Occipital lobe (tissue), 3 donors: ENCODE measurements at places on chromosomes 13 and 19.
A peak's percentile ranks its signal among the peaks of the same experiment; 100 is the strongest.

DNA sequence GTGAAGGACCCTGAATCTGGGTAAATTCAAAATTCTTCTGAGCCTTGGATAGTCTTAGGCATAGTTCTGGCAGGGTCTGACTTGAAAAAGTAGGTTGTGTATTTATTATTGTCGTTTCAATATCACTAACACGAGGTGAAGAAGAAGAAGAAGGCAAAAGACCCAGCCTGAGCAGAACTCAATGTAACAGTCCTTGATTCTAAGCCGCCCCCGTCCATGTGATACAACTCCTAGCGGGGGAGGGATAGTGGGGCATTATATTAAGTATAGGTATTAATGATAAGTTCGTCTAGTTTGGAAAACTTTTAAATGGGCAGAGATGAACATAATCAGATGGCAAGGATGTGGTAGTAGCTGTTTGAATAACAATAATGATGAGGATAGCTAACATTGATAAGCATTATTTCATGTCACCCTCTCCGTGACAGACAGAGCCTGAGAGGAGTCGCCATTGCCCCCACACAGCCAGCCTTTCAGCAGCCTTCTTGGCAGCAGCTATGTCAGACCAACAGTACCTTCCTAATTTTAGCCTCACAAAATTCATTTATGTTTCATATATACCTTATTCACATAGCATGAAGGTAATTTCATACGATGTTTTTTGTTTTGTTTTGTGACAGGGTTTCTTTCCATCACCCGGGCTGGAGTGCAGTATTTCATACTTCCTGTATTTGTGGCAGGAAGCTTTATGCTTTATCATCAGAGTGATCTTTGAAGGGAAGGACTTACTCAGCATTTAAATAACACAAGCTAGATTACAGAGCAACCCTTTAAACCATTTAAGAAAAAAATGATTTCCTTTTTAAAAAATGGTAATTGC, 64.4 kb upstream of the NPAS1 start:
- DNase-seq: no peak

DNA sequence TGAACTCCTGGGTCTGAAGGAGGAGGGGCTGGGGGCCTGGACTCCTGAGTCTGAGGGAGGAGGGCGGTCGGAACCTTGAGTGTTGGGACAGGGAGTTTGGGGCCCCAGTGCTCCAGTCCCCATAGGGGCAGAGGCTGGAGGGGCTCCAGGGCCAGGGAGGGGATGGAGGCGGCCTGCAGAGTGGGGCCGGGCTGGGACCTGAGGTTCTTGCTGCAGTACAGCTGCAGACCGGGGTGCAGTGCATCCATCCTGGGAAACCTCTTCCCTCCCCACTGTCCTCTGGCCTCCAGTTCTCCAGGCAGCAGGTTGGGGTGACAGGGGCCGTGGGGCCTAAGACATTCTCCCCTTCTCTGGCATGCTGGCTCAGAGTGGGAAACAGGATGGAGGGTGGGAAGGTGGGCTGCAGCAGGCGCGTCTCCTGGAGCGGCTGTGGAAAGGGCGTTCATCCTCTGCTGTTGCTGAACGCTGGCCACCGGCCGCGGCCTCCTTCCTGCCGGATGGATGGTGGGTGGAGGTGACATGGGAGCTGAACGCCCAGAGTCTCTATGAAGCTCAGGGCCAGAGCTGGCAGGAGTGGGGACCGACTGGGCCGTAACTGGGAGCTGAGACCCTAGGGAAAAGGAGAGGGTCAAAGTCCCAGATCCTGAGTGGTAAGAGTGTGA, 1.6 kb downstream of the BRSK1 start:
- DNase-seq: peak; percentile 23

DNA sequence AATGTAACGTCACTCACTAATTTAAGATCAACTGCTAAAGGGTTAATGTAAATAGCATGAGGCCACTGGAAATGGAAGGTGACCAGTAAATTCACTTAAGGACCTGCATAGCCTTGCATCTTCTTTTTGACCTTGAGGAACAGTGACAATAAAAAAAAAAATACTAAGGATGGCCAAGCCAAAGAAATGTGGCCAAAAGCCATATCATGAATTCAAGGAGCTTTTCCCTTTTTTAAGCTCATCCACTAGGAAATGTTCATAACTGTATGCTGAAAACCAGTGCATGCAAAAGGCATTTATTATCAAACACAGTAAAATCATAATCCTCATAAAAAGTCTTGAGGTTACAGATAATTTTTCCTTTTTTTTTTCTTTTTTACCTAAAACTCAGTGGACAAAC, 77.5 kb downstream of the LHFPL6 start:
- DNase-seq: no peak

DNA sequence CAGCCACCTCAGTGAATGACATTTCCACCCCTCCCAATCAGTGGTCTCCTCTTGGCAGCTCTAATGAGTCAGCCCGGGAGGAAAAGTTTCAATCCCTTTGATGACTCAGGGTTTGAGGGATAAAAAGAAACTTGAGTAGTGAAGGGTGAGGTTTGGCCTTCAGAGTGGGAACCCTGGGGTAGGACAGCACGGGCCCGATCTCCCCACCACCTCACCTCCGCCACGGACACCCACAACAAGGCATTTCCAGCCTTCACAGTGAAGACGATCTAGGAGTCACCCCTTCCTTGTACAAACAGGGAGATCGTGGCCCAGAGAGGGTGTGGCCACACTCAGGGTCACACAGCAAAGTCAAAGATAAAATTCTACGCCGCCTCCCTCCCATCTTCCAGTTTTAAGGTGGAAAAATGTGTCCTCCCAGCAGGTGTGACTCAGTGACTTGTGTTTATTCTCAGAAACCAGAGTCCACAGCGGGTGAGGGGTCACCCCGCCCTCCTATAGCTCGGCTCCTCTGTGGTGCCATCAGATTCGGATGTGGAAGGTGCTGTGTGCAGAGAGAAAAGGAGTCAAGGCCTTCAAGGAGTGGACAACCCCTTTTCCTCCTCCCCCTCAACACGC, 12.3 kb downstream of the CIB3 start:
- DNase-seq: no peak

GRCh38 chr19:5838353-5839064, 993 bp downstream of the FUT6 start:
- no peak for DNase-seq

DNA sequence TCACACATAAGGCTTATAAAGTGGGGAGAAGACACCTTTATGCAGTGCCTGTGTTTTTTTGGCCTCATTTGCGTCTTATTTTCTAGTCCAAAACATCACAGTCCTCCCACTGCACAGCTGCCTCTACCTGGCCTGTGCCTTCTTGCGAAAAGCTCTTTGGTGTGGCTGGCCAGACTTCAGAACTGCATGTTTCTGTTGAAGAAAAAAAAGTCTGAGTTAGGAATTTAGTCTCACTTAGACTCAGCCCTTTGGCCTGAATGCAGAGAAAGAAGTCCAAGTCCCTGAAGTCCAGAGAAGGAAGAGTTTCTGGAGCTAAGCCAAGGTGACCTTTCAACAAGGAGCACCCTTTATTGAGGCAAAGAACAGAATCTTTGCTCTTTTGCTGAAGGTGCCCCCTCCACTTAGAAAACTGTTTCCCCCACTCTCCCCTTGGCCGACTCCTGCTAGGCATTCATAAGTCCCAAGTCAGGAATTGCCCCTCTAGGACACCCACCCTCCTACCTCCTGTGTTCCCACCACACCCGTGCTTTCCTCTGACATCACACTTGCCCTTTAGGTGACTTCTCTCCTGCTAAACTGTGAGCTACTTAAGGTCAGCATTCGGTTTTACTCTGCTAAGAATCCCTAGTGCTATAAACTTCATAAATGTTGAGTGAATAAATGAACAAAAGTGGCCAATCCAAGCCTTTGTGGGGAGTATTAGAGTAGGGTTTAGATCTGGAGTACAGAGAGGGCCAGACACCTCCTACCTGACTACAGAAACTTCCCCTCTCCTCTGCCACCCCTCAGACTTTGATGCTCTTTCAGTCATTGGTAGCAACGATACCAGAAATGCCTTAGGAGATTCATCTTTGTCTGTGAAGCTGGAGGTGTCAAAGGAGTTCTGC, 226.8 kb downstream of the LACC1 start:
- peak; percentile 33 for DNase-seq

- DNase-seq: no peak
These were observed 153.5 kb downstream of the RFC3 start for GRCh38 chr13:33971562-33971819.

- DNase-seq: no peak
These were observed 9.2 kb upstream of the ZNF761 start for GRCh38 chr19:53422551-53422950.

GRCh38 chr13:92433963-92434362, 792.6 kb upstream of the GPC6 start:
- DNase-seq: no peak

- no peak for DNase-seq
These were observed 72.8 kb downstream of the GNG7 start for GRCh38 chr19:2629491-2630351.

DNA sequence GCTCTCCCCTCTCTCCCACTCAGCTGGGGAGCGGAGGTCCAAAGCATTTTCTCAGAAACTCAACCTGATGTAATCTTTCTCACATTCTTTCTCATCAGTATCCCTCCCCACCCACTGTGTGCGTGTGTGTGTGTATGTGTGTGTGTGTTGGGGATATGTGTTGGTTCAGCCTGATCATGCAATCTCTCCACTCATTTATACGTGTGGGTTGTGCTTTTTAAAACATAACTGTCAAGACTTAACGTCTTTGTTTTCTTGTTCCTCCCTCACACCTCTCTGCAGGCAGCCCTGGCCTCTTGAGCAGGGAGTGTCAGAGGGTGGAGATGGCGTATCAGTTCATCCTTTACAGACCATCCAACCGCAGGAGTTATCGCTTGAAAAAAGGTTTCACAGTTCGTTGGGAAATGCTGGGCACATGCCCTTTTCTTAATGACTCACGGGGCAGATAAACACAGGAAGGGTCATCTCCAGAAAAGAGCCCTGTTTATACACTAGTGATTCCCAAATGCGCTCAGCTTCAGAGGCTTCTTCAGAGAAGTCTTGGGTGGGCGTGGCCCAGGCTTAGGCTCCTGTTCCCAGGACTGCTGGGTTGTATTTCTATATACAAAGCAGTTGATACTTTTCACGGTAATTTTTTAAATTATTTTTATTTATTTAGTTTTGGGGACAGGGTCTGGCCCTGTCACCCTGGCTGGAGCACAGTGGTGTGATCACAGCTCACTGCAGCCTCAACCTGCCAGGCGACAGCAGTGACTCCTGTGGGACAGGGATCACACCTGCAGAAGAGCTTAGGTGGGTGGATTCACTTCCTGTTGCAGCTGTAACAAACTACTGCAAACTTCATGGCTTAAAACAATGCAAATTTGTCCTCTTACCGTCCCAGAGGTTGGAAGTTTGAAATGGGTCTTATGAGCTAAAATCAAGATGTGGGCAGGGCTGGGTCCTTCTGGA, 60.3 kb downstream of the CCDC70 start:
- no peak for DNase-seq

DNA sequence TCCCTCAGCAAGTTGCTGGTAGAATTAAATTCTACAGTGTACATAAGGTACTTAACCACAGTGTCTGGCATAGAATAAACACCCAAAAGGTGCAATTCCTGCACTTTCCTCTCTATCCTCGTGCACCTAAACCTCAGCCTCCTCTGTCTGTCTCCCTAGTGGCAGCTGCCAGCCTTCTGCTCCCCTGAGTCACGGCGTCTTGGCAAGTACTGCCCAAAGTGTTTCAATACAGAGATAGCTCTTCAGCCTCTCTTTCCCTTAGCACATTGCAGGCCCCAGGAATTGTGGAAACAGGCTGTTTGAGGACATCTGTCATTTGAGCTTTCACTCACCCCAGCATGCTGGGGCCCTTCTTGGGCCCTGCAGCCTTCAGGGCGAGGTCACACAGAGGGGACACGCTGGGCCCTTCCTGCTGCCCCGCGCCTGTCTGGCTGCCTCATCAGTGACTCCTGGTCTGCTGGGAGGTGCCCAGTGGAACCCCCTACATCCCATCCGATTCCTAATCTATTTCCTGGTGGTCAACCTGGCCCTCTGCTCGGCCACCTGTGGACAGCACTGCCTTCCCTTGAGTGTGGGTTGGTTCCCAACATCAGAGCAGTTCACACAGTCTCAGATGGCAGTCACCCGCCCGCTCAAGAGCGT, 19.3 kb downstream of the COL4A2 start:
- DNase-seq: no peak

- no peak for DNase-seq
These were observed 208.3 kb downstream of the FOXO1 start for GRCh38 chr13:40457929-40458719.
